Stimulated activated CD8-positive, alpha-beta memory T cell treated with anti-CD3 and anti-CD28 coated beads, Interleukin-4, amount 100 ng/mL, for 1 hour (primary cell): ENCODE measurements at places on chromosomes 5 and 9.

DNA sequence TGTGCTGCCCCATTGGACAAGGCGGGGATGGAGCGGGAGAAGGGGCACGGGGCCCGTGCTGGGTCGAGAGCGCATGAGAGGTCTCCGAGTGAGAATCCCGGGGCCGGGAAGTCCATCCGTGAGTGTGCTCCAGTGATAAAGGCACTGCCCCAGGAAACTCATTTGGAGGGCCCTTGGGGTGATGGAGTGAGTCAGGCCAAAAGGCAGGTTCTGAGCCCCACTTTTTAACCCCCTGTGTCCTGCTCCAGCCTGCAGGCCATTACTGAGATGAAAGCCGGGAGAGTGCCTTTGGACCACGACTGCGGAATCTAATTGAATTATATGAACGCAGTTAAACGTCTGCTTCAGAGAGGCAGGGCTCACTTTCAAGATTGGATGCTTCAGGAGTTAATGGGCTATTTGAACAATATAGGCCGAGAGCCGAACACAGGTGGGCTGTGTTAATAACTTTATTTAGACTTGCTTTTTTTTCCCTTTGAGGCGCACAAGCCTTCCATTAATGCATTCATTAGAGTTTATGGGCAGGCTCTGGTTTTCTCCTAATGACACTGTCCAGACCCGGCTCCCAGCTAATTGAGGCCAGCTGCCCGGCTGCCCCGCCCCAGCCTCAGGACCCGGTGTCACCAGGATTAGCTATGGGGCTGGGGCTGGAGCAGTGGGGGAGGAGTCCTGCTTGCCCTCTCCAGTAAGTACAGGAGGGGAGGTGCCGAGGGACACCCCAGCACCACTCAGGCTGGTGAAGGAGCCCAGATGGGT, 79.1 kb upstream of the LMX1B start:
- no peak for DNase-seq

- DNase-seq = no peak
Observed at GRCh38 chr5:179275941-179276837, 69.1 kb downstream of the ADAMTS2 start.

GRCh38 chr5:67005737-67006499, 190.7 kb downstream of the CD180 start:
- DNase-seq = no peak

DNA sequence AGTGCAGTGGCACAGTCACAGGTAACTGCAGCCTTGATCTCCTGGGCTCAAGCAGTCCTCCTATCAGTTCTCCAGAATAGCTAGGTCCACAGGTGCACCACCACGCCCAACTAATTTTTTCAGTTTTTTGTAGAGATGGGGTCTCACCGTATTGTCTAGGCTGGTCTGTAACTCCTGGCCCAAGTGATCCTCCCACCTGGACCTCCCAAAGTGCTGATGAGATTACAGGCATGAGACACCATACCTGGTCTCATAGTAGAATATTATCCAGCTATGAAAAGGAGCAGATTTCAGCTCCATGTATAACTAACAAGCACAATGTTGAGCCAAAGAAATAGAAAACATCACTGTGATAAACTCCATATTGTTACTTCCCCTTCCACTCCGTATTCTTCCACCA, 69.8 kb downstream of the FAM78A start:
- no peak for DNase-seq

DNA sequence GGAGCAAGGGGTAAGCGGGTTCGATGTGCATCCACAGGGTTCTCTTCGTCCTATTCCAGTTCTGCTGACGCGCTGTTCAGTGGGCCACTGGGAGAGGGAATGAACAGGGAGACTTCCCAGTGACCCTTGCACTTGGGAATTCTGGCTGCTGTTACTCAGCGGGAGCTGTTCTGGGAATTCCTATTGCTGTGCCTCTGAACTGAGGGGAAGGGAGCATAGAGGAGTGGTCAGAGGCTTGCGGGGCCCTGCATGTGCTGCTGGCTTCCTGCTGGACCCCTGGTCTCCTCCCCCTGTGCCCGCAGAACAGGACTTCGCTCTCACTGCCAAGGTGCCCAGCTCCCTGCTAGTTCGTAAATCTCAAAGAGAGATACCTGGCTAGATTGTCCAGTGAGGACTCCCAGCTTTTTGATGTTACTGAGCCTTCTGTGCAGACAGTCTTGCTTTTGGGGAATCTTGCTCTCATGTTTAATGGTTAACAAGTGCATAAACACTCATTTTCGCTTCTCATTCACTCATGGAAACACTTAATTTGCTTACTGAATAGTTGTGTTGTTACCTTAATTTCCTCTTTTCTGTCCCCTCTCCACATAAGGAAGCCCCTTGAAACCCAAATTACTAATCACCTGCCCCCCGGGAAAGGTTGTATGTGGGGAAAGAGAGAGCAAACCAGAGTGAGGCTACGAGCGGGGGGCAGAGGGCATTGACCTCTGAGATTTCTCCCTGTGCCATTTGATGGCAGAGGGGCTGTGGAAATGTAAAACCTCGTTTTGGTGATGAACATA, 5.9 kb downstream of the TRIO start:
- DNase-seq = no peak

GRCh38 chr5:130912088-130912487, 253.0 kb downstream of the HINT1 start:
- no peak for DNase-seq

- no peak for DNase-seq
Observed at GRCh38 chr9:84903963-84904362, 234.4 kb downstream of the NTRK2 start.

DNA sequence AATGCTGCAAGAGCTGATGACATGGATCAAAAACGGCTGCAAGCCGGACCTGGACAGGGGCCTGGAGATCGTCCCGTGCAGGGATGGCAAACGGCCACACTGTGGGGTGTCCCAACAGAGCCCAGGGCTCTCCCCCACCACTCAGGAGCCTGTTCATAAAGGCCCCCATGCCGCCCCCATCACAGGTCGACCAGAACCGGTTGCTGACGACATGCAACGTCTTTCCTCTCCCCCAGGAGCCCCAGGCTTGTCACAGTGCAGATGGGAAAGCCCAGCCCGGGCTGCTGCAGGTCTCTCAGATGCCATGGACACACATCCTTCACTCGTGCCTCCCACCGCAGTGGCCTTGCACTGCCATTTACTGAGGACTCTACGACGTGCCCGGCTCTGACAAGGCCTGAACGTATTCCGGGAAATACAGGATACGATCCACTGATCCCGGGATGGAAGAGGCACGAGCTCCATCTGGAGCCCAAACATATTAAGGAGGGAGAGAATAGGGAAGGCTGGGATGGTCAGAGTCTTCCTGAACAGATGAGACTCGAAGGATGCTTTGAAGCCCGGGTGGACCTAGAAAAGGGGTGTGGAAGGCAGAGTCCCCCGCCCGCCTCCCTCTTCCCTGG, 76.5 kb upstream of the SARDH start:
- DNase-seq = no peak

DNA sequence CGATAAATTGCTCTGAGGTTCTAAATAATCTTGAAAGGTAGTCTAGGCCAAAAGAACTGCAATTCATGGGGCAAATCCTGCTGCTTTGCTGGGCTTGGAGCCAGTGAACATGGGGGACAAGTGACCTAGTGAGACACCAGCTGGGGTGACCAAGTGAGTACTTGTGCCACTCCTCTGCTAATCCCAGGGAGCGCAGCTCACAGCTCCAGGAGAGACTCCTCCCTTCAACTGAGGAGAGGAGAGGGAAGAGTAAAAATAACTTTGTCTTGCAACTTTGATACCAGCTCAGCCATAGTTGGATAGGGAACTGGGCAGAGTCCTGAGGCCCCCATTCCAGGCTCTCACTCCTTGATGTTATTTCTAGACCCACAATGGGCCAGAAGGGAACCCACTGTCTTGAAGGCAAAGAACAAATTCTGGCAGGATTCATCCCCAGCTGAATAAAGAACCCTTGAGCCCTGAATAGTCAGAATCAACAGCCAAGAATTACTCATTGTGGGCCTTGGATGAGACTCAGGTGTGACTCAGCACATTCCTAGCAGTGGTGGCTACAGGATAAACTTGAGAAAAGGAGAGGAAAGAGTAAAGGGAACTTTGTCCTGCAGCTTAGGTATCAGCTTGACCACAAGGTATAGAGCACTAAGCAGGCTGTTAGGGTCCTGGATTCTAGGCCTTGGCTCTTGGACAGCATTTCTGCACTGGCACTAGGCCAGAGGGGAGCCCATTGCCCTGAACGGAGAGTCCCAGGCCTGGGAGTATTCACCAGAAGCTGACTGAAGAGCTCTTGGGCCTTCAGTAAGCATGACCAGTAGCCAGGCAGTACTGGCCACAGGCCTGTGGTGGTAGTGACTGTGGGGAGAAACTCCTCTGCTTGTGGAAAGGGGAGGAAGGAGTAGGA, 288.3 kb upstream of the CDH18 start:
- no peak for DNase-seq

GRCh38 chr5:133977161-133977787, 8.8 kb upstream of the C5orf15 start:
- no peak for DNase-seq

DNA sequence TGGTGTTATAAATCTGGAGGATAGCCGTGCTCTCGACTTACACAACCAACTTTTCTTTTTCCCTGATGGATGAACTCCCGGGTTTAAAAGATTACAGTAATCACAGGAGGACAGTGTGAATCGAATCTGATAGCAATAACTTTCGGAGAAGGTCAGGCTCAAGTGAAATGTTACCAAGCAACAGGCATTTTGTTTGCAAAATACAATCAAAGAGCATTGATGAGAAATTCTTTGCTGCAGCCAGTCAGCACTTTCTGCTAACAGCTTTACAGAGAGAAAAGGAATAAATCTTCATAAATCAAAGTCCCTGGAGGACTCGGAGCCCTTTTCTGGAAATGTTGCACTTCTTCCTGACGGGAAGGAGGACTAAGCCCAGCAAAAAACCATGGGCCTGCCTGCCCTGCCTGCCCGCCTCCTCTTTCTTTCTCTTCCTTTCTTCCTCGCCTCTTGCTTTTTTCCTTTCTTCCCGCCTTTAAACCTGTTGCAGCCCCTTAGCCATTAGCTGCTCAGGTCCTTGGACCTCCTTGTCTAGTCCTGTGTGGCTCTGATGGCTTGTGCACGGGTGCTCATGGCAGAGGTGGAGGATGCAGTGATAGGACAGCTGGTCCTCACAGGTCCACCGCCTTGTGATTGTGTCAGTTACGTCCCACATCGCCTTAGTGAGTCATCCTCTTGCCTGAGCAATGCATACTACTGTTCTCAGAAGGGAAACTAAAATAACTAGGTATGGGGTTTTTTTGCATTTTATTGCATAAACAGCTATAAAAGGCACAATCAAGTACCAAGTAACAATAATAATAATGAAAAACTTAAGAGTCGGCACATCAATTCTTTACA, 6.2 kb downstream of the DMRT3 start:
- DNase-seq = no peak

GRCh38 chr9:130962418-130963316, 23.6 kb upstream of the FIBCD1 start:
- DNase-seq = no peak

DNA sequence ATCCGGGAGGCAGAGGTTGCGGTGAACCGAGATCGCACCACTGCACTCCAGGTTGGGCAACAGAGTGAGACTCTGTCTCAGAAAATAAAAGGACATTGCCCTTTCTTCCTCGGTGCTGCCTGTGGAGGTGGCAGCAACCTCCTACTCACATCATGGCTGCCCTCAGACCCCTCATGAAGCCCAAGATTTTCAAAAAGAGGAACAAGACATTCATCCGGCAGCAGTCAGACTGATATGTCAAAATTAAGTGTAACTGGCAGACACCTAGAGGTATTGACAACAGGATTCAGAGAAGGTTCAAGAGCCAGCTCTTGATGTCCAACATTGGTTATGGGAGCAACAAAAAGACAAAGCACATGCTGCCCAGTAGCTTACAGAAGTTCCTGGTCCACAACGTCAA, 12.6 kb upstream of the PAX5 start:
- DNase-seq = no peak

DNA sequence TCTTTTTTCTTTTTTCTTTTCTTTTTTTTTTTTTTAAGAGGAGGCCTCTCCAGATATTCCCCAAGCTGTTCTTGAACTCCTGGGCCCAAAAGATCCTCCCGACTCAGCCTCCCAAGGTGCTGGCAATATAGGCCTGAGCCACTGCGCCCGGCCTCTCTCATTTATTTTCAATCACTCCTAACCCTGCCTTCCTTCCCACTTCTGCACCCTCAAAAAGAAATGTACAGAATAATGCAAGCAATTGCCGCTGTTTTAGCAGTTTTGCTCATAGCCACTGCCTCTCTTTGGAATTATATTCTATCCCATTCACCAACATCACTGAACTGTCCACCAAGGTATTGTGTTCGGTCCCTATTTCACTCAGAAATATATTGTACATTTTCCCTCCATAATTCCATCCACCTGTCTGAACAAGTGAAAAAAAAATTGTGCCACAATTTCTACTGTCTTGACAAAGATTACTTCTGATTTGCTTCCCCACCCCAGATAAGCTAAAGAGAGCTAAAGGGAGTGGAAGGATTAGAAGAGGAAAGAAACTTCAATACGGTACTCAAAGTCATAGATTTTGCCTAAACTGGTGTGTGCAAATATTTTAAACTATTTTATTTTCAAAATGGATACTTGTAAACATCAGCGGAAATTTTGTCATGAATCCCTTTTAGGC, 1.9 kb downstream of the FNBP1 start:
- DNase-seq = no peak

GRCh38 chr5:86861512-86861911, 243.8 kb downstream of the COX7C start:
- DNase-seq = no peak

GRCh38 chr5:77920359-77921058, 144.4 kb upstream of the TBCA start:
- no peak for DNase-seq

DNA sequence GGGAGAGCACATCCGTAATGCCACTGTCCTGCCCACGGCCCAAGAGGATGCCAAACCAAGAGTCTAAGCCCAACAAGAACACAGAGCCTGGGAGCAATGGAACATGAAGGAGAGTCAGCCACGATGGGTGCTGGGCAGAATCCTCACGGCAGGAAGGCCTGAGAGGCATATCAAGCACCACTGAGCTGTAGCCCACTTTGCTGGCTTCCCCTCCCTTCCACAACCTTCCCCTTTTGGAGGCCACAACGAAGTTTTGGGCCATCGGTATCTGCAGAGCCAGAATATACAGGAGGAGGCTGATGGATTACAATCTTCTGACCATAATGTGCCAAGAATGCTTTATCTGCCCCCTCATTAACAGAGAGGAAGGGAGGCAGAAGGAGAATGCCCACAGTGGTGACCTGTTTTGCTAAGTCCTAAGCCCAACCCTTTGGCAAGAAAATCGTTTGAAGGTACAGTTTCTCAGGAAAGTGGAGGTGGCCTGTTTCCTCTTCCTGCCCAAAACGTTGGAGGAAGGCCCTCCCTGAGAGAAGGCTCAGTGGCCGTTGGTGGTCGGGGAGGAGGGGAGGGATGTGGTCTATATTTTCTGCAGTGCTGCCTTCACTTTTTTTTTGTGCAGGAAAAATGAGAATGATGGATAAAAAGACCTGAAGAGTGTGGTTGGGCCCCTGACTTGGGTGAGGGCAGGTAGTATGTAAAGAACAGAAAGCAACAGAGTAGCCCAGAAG, 26.2 kb downstream of the MACROH2A1 start:
- no peak for DNase-seq

GRCh38 chr5:2841208-2841607, 89.7 kb upstream of the IRX2 start:
- DNase-seq = no peak

- DNase-seq = no peak
Observed at GRCh38 chr9:18707489-18708205, 233.7 kb downstream of the ADAMTSL1 start.
